ENCODE measurements at places on chromosomes 1 and 21.

GRCh38 chr1:162976628-162977027, 92.5 kb upstream of the RGS4 start:
- no peak for DNase-seq

DNA sequence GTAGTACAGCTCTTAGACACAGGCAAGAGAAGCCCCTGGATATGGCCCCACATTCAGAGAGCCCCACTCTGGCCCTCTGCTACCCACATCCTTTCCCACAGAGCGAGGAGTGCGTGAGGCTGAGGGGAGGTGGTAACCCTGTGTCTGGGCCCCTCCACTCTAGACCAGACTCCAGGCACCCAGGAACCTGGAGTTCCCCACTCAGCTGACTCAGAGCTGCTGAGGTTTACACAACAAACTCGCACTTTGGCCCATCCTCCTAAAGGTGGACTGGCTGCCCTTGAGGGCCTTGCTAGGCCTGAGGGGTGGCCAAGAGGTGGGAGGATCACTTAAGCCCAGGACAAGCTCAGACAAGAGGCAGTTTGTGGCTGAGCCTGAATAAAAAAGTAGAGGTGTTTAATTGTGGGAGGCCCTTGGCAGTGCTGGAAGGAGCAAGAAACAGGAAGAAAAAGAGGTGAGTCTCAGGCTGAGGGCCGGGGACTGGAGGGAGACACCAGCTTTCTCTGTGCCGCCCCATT, 10.7 kb downstream of the MR1 start:
- peak; percentile 71 for DNase-seq

- DNase-seq: no peak
Observed at GRCh38 chr1:209822706-209823105, 5.1 kb upstream of the UTP25 start.

- no peak for DNase-seq
Observed at GRCh38 chr1:7085521-7085920, 300.3 kb downstream of the CAMTA1 start.

DNA sequence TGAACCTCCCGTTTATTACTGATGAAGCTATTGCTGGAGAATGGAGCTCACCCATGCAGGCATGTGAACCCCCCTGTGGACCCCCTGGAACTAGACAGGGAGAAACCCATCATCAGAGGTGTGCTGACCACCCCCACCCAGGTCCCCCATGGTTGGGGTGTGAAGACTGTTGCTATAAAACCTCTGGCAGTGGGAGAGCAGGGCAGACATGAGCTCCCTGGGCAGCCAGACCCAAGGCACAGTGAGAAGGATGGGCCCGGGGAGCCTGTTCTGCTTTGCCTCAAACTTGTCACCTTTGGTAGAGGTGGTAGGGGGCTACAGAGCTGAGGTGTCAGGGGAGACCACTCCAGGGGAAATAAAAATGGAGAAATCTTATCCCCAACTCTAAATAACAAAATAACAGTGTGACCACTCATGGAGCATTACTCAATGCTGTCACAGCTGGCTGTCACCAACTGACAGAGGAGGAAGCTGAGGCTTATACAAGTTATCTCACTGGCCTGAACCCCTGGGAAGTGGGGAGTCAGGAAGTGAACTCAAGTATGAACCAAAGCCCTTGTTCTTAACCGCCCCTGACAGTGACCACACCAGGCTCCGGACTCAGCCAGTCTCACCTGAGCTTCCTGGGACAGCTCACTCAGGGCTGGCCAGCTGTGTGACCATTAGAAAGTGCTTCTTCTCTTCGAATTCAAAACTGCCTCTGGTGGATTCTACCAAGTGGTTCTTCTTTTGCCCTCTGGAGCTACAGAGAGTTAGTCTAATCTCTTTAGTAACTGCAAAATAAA, 698.8 kb downstream of the MATN1 start:
- no peak for DNase-seq

DNA sequence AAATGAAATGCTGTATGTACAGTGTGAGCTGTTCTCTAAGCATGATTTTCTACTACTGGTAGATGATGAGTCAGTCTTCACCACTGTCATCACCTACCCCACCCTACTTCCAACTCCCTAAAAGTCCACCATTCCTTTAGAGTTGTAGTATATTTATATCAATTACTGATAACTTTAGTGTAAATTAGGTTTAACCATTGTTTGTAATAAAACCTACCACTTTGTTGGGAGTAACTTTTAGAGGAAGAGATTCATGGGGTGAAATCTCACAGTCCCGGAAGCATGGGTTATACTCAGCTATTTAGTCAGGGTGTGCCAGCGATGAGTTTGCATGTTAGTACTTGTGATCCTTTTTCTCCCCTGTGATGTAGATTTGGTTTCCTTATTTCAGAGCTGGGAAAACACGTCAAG, 17.1 kb downstream of the MORC3 start:
- DNase-seq: no peak

DNA sequence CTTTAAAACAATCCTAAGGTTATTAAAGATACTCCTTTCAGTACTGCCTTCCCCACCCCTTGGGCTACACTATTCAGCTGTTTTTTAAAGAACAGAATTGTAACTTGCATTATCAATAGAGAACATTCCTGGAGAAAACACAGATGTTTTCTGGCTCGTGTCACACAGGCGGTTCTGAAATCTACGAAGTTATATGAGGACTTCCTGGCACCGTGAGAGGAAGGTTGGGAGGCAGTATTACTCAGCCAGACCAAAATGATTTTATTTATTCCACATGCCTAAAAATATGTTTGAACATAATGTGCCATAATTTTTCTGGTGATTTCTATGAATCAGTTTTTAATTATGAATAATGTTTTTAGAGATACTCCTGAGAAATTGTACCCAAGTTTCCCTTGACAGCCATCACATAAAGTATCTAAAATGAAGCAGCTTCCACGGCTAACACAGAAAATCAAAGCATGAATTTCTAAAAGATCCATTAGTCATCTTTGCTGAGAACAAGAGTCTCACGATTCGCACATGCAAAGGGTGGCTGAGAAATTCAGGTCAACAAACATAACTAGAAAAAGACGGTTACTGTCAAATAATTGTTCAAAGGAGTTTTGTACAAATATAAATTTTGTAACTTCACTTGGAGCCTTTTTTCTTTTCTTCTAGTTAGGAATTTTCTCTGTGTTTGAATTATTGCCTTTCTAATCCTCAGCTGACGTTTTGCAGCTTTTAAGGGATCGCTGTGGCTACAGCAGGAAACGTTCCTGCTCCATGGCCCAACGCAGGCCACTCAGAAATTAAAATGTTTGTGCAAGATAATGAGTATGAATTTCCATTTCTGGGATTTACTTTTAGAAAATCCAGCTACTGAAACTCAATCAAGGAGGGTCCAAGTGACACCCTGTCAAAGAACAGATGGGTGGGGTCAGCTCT, 8.0 kb upstream of the SIM2 start:
- no peak for DNase-seq

GRCh38 chr1:234954613-234955012, 174.0 kb downstream of the TOMM20 start:
- DNase-seq: no peak

- DNase-seq: no peak
Observed at GRCh38 chr1:89823679-89824292, 3.0 kb downstream of the LRRC8D start.

GRCh38 chr1:26913754-26914619, at the start of gene NR0B2:
TSS of gene NR0B2 (minus strand) at chr1:26913975. CDS start at chr1:26913940, 35 bp downstream.
- no peak for DNase-seq

DNA sequence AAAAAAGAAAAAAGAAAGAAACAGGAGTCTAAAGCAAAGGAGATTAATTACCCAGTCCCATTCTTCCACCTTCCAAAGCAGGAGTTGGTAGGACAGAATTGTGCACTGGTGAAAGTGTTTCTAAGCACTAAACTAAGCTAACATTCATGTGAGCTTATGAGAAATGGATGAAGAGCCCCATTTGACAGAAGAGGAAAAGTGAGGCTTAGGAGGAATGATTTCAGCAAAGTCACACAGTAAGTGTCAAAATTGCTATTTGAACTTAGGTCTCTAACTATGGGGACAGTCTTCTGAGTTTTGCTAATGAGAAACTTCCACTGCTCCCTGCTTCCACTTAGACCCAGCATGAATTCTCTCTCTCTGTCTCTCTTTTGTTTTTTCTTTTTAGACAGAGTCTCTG, 18.7 kb downstream of the LCK start:
- no peak for DNase-seq

DNA sequence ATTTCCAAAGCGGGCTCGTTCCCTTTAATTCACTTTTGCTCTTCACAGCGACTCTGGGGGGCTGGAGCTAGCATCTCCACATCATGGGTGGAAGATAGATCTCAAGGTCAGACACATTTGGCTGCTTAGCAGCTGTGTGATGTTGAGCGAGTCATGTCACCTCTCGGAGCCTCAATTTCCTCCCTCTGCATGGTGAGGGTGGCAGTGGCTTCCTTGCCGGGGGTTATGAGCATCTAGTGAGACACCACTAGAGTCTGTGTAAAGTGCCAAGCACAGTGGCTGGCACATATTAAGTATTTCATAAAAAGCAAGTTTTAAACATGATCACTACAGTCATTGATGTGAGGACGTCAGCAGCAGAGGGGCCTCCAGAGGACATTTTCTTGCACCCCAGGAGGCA, 16.9 kb upstream of the ECE1 start:
- no peak for DNase-seq

- no peak for DNase-seq
Observed at GRCh38 chr1:151820940-151821339, 10.7 kb downstream of the RORC start.

DNA sequence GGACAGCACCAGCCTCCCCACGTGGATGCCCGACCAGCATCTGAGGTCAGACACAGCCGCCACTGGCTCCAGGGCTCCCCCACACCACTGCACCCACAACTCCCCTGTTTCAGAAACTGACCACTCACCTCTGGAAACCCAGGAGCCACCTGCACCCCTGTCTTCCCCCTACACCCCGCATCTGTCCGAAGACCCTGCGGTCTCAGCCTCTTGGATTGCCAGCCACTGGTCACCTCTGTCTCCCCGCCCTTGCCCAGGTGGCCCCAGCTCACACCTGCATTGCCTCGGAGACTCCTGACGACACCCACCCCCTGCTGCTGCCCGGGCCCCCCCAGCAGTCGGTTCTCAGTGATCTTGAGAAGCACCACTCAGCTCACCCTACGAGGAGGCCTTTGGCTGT, 21.3 kb upstream of the NPHP4 start:
- no peak for DNase-seq

- DNase-seq: no peak
Observed at GRCh38 chr1:221444346-221444745, 297.5 kb downstream of the DUSP10 start.

GRCh38 chr1:199282751-199283305, 644.0 kb downstream of the PTPRC start:
- DNase-seq: no peak

- peak; percentile 86 for DNase-seq
Observed at GRCh38 chr1:153922076-153922971, 448 bp downstream of the GATAD2B start.

GRCh38 chr1:241647658-241648057, 4.4 kb upstream of the WDR64 start:
- DNase-seq: no peak

GRCh38 chr1:246907472-246907871, 24.3 kb downstream of the AHCTF1 start:
- DNase-seq: peak; percentile 34

- peak; percentile 8 for DNase-seq
Observed at GRCh38 chr1:107318932-107319331, 178.1 kb downstream of the NTNG1 start.

- DNase-seq: no peak
Observed at GRCh38 chr1:170703591-170703990, 39.7 kb downstream of the PRRX1 start.

- DNase-seq: no peak
Observed at GRCh38 chr1:145729196-145729595, 9.9 kb downstream of the CD160 start.

DNA sequence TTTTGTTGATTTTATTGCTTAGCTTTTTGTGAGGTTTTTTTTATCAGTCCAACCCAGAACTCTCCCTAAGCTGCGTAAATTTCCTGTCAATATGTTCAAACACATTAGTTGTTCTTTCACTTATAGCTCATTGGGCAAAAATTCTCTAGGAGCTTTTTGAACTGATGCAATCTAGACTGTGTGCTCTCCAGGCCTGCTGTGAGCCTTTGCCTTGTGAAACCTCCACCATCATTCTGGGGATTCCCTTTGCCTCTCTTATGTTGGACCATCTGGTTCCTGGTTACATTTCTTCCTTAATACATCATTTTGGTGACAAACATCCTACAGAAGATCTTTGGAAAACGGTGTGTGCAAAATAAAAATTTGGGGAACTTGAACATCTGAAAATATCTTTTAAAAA, 247.2 kb downstream of the LRRC7 start:
- no peak for DNase-seq

DNA sequence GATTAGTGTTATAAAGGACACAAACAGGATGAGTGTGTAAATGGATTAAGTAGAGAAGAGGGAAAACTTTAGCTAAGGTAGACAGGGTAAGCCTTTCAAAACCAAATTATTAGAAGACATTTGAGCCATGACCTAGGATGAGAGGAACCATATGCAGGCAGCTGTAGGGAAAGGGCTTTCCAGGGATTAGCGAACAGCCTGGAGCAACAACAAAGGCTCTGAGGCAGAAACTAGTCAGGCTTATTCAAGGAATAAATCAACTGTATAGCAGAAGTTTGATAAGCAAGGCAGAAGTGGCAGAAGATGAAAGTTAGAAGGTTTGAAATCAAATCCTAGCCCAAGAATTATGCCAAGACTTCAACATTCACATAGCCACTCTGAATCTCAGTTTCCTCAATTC, 21.3 kb downstream of the AIDA start:
- DNase-seq: no peak

All from GM12865 (cell line).